ENCODE measurements at places on chromosomes 11 and 22. TPM values are rescaled to one million over a fixed set of nuclear protein-coding genes. Genes with fewer than 3 reads are reported as not detected.

The SPI1 gene
- polyA plus RNA-seq: 21.0 TPM

The TP53AIP1 gene
- polyA plus RNA-seq: not detected

The MICAL2 gene
- polyA plus RNA-seq: 44.1 TPM

The SSH3 gene
- 52.7 TPM for polyA plus RNA-seq

The TRIM51 gene
- not detected for polyA plus RNA-seq

The TUB gene
- polyA plus RNA-seq: 11.7 TPM

The DGCR8 gene
- 18.9 TPM for polyA plus RNA-seq

The SLC6A5 gene
- not detected for polyA plus RNA-seq

DNA sequence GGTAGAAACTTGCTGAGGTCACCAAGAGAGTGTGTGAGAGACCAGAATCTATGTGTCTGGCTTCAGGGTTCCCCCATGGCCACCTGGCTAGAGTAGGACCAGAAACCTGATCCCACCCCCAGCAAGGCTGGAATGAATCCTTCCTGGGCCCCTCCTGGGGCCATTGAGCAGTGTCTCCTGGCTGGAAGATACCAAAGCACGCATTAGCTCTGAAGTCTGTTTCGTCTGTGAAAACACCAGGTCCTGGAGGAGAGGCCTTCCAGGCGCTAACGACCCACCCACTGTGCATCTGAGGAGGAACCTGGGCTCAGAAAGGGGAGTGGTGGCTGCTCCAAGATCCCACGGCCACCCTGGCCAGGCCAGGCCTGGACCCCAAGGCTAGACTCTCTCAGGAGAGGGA lies 15.5 kb upstream of the TSKU start:
- DNase-seq: no peak

GRCh38 chr11:133598906-133599305 lies 66.6 kb upstream of the OPCML start:
- no peak for DNase-seq

- no peak for DNase-seq
These were observed at the start of gene DLG2 for GRCh38 chr11:85627332-85627997. Gene DLG2 (minus strand): TSS chr11:85627344.

GRCh38 chr11:97325693-97326092 lies 935.9 kb downstream of the JRKL start:
- DNase-seq: no peak

- DNase-seq: no peak
These were observed 140.3 kb upstream of the MTNR1B start for GRCh38 chr11:92829121-92829520.

DNA sequence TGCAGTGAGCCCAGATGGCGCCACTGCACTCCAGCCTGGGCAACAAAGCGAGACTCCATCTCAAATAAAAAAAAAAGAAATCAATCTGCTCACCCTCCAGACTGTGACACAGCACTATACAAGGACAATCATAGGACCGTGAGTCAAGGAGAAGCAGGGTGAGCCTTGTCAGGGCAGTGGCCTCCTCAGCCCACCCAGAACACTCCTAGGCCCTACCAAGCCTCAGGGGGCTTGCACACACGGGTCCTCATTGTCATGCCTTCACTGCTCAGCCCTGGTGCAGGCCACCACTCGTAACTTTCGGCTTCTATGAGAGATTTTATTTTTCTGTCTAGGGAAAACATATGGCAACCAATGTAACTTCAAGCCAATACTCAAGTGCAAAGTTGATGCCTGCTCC lies 35.8 kb downstream of the DGCR2 start:
- DNase-seq: no peak

DNA sequence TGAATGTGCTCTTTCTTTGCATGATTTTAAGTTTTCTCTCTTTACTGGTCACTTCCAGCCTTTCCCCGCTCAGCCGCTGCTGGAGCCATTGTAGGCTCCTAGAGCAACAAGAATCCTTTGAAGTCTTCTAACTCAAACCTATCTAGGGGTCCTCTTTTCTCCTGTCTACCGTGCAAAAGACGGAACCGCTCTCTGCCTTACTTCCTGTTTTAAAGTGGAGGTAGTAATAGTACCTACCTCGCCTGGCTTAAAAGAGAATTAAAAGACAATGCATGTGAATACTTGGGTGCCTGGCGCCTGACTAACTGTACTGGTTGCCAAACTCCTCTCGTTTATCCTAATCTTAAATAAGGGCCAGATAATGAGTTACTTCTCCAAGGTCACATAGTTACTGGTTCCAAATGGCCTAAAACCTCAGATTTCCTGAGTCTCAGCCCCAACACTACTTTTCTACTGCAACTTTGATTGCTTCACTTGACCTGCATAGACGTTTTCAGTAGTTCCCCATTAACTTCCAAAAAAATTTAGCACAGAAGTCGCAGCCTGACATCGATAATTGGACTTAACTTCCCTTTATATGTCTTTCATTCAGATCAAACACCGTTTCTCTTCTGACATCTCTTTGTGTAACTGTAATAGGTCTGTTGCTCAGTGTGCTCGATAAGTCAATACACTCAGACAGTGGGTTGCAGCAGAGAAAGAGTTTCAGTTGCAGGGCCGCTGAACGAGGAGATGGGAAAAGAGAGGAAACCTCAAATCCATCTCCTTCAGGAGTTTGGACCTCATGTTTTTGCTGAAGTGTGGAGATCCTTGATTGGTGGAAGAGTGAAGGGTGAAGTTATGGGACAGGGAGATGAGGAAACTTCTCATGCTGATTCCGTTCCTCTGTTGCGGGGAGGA lies 891 bp downstream of the SAMM50 start:
- DNase-seq: no peak

- DNase-seq: no peak
These were observed 118.0 kb downstream of the KCNQ1 start for GRCh38 chr11:2562890-2563212.

DNA sequence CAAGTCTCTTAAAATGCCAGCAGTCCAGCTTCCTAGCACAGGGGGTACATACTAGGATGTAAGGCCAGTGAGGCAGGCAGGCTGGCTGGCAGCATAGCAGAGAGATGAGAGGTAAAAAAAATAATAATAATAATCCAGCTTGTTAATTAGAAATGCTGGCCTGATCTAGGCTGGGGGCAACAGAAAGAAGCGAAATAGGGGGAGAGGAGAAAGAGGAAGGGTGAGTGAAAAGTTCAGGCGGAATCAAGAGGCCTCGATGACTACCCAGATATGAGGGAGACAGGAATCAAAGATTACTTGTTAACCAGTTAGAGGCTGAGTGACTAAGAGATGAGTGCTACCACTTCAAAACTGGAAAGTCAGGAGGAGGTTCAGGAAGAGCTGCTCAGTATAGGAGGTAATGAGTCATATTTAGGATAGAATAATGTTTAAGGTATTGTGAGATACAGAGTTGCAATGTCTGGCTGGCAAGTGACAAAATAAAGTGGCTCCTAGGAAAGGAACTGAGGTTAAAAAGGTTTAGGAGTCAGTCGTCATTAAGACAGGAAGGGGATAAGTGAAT lies 2.8 kb downstream of the ALKBH8 start:
- no peak for DNase-seq

DNA sequence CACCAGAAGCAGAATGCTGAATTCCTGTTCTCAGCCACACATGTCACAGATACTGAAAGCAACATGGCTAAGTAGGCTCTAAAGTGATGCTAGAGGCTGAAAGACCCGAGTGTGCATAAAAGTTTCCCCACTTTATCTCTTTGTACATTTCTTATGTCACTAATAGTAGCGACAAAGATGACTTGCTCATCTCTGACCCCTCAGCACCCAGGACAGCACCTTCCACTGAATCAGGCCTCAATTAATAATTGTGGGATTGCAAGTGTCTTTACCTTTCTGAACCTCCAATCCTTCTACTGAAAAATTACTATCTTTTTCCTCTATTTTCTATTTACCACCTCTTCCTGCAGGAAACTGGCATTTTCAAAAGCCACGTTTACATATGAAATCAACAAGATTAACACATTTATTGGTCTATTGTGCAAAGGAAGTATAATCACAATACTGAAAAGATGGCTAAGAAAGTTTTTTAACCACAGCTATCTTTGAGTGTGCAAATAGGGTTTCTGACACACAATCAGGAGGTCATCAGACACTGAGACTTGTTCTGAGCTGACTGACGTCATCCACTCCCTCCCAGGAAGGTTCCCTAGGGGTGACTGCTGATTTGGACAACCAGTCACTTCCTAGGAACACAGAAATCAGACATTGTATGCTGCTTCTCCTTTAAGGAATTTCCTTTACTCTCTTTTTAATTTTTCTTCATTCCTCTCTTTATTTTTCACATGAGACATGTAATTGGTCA lies 213.9 kb upstream of the ISX start:
- DNase-seq: no peak

DNA sequence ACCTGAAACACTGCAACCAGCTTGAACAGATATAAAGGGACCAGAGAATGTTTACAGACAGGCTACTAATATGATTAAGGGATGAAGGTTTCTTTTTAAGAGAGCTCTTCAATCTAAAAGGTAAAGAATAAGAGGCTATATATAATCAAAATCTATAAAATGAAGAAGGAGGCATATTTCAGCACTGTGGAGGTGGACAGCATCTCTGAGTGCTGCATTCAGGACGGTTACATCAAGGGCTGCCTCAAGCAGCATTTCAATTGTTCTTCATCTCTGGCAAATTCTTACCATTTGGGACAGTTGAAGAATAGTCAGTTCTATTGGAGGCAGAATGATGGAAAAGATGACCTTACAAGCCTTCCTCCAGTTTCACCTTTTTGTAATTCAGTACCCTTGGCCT lies 139.6 kb upstream of the LMO1 start:
- DNase-seq: no peak

GRCh38 chr11:45921561-45922424 lies 663 bp upstream of the LARGE2 start:
- DNase-seq: no peak

- DNase-seq: no peak
These were observed 17.0 kb downstream of the FADD start for GRCh38 chr11:70220136-70220535.

DNA sequence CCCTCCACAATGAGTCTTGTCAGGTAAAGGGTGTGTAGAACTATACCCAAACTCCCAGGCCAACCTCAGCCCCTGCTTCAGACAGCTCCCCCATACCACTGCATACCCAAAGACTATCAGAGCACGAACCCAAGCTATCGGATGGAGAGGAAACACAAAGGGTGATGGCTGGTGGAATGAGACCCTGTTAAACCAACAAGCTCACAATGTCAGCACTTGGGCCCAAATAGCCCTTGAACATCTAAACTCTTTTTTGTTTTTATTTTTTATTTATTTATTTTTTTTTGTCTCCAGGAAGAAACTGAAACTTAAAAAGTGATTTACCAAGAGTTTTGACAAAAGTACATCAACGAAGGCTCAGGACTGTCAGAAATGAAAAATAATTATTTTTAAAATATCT lies 10.6 kb downstream of the DGCR2 start:
- DNase-seq: no peak

- DNase-seq: no peak
These were observed 4.3 kb upstream of the CARD16 start for GRCh38 chr11:105049481-105049880.

Measured in urinary bladder (tissue), 4 donors.